ENCODE measurements at places on chromosomes 6 and 20.

DNA sequence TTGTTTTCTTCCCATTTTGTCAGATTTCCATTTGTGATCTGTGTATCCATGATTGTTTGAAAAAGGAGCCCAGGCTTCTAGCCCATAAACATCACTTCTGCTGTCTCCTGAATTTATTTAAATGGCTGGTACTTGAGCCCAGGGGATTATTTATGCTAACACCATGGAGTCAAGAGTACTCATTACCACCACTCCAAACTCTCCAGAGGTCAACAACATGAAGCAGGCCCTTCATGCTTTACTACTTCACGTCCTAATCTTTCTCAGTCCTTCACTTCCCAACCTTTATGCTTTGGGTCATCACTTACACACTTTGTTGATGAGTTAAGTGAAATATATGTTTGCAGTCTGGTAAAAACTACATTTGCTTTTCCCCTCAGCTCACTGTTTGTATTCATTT, 247.8 kb downstream of the BMP2 start:
- DNase-seq, result no peak

DNA sequence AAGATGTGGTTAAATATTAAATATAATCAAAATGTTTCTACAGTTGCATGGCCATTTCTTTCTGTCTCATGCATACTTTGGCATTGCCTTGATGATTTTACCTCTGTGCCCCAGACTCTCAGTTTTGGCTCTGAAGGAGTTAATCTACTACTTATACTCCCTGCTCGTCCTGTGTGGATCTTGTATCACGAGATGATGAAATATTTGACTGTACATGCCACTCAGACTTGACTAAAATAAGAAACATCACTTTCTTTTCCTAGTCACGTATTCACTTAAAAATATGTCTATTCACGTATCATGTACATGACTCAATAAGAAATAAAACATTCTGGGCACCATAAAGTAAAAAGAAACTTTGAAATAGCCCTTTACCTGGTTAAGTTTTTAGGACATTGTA, 397.7 kb downstream of the RFPL4B start:
- DNase-seq, result no peak

- no peak for DNase-seq
Measured at GRCh38 chr6:21594416-21595281, 1.1 kb downstream of the SOX4 start.

- peak; percentile 16 for DNase-seq
Measured at GRCh38 chr20:51800060-51800871, 2.1 kb downstream of the SALL4 start.

- no peak for DNase-seq
Measured at GRCh38 chr20:38143238-38143645, 21.8 kb downstream of the TGM2 start.

GRCh38 chr6:98529364-98529763, 305.0 kb upstream of the POU3F2 start:
- DNase-seq, result no peak

DNA sequence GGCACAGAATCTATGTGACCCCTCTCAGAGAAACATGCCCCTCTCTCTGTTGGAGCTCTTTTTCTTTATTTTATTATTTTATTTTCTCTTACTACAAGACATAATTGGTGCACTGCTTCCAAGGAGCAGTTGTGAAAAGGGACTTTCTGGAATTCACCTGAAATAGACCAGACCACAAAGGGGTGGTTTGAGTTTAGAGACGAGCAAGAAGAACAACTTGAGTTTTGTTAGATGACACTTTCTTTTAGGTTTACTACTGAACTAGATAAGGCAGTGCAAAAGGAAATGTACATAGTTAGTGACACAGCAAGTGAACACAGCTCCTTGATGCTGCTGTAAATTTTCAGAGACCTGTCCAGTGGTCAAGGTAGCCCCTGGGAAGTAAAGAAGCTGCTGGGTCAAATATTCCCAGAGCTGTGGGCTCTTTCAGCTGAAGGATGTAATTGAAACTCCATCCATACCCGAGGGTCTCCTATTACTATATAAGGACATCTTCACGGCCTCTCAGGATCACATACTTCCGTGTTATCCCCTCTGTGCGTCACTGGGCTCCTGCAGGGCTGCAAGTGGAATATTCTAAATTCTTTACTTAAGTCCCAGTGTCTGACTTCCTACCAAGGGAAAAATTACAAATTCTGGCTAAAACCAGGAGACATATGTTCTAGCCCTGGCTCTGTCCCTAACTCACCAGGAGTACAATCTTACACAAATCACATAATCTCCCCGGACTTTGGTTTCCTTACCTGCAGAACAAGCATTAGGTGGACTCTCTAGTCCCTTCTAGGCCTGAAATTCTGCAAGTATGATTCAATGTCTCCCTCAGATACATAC, 69.1 kb upstream of the ADTRP start:
- DNase-seq, result no peak

DNA sequence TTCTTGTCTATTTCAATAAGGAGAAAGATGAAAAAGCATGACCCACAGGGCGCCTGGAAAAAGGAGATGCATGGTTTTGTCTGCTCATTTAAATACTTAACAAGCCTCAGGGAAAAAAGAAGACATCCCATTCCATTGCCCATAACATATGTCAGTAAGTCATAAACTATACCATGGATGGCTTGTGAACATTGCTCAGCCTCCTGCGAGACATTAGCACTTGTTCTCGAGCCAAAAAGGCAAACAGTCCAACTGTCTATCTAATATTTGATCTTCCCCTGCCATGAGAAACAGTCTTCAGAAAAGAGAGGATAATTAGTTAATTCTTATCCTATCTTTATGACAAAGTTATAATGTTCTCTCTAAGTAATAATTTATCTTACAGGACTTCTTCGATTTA, 527.4 kb downstream of the HACE1 start:
- no peak for DNase-seq

- no peak for DNase-seq
Measured at GRCh38 chr20:44072384-44072783, 114.6 kb downstream of the JPH2 start.

GRCh38 chr6:37432590-37432915, 468 bp upstream of the CMTR1 start:
- DNase-seq, result no peak

DNA sequence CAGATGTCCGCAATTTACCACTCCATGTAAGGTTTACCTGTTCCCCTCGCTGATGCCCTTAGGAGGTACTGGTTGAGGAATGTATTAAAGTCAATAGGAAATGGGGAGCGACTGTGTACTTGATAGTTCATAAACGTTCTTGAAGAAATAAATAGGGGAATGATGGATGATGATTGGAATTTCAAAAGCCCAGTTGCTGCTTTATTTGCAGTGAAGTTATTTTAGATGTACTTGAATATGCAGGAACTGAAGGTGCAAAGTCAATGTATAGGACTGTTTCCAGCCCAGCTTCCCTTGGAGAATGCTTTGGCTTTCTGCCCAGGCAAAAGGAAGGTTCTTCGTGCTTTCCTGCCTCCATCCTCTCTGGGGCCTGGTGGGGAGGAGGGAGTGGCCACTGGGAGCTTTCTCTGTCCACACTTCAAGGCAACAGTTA, 19.8 kb downstream of the ADGRF5 start:
- no peak for DNase-seq

- DNase-seq, result no peak
Measured at GRCh38 chr6:158892266-158892665, 73.1 kb upstream of the EZR start.

DNA sequence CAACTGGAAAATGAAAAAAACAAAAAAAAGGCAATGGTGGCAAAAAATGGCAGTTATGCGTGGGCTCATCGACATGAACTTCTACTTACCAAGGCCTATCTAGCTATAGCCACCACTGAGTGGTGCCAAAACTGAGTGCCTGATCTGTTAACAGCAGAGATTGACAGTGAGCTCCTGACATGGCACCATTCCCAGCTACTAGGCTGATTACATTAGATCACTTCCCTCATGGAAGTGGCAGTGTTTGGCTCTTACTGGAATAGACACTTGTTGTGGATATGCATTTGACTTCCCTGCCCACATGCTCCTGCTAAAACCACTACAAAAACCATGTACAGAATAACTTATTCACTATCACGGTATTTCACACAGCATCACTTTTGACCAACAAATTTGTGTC, 216.1 kb upstream of the SGK1 start:
- no peak for DNase-seq

DNA sequence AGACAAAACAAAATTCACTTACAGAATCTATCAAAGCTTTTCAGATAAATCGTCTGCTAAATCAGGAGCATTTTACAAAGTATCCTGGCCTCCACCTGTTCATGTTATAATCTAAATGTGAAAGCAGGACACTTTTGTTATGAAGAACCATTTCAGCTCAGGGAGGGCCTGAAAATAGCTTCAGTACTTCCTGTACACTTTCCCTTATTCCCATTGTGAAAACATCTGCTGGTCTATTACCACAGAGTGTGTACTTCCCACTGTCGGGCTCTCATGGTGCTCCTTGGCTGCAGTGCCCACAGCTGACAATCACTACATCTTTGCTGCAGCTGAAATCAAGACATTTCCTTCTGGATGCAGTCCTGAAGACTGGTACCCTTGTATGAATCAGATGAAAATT, 128.1 kb downstream of the OPRM1 start:
- no peak for DNase-seq

- DNase-seq, result no peak
Measured at GRCh38 chr6:41153992-41154625, at the start of gene TREML1. Gene TREML1, minus strand, starts transcription at chr6:41154347. Its CDS starts 59 bp downstream, at chr6:41154288.

DNA sequence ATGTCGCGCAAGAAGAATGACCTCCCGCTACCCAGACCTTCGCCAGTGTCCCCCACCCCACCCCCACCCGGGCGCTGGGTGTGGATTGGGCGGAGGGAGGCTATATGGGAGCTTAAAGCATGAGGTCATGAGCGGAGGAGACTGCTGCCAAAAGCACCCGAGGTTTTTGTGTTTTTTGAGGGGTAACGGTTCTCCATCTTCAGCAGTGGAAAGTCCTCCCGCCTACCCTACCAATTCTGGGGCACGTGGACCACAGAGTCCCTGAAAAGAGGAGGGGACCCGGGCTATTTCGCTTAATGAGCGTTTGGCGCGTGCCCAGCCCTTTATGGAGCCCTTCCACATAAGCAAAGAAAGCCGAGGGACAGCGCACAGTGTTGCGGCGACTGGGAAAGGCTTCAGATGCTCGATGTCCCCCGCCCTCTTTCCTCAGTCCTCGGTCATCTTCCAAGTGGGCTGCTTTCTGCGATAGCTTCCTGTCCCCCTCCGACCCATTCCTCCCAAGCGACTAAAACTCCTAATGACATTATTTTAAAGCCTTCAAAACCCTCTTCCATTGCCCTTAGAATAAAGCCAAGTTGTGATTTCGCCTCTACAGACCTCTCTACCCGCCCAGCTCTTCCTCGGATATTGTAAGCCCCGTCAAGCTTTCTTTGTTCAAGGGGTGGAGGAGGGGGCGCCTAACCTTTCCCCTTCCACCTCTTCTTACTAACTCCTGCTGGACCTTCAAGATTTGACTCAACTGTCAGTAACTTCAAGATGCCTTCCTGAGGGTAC, 2.1 kb upstream of the TRERF1 start:
- no peak for DNase-seq

DNA sequence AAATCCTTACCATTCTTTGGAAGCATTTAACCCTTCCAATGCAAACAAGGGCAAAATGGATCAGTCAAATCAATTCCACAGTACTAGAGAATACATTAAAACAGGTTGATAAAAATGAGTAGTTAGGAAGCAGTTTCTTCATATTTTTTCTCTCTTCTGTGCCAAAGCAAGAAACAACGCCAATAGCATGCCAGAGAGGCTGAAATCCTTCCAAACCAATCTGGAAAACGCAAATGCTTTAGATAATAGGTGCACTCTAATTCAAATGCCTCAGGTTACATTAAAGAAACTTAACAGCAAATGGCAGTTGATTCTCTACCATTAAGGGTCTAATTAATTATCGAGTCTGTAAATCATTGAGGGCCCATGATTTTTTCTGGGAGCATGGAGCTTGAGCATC, 755.2 kb downstream of the C6orf118 start:
- DNase-seq, result no peak

DNA sequence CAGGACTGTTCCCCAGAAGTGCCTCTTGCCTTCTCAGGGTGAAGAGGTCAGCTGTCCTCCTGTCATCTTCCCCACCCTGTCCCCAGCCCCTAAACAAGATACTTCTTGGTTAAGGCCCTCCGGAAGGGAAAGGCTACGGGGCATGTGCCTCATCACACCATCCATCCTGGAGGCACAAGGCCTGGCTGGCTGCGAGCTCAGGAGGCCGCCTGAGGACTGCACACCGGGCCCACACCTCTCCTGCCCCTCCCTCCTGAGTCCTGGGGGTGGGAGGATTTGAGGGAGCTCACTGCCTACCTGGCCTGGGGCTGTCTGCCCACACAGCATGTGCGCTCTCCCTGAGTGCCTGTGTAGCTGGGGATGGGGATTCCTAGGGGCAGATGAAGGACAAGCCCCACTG, 9.8 kb downstream of the PI16 start:
- no peak for DNase-seq
